ENCODE measurements at places on chromosomes 6 and 20. TPM values are rescaled to one million over a fixed set of nuclear protein-coding genes. Genes with fewer than 3 reads are reported as not detected.
A peak's percentile ranks its signal among the peaks of the same experiment; 100 is the strongest.

Gene SGK2
- total RNA-seq, result 8.3 TPM

Gene TREML4
- not detected for total RNA-seq

Gene STMND1
- total RNA-seq, result not detected

Gene GPR6
- total RNA-seq, result not detected

Gene SLC13A3
- total RNA-seq, result 1.8 TPM

Gene SLC26A8
- total RNA-seq, result 0.20 TPM

Gene HLA-DOA
- total RNA-seq, result 2.3 TPM

Gene CST2
- total RNA-seq, result not detected

Gene SRSF12
- 3.8 TPM for total RNA-seq

Gene LY86
- 3.7 TPM for total RNA-seq

Gene PI16
- total RNA-seq, result 10.1 TPM

Gene KIAA1755
- total RNA-seq, result 1.3 TPM

Gene FERMT1
- total RNA-seq, result 8.2 TPM

Gene CD40
- total RNA-seq, result 4.1 TPM

- peak; percentile 70 for DNase-seq
These were observed 67.3 kb upstream of the ZNF217 start for GRCh38 chr20:53660947-53661381.

- no peak for DNase-seq
These were observed 46.0 kb upstream of the BHLHE23 start for GRCh38 chr20:63052571-63053431.

GRCh38 chr6:97361286-97361685 lies 78.3 kb upstream of the MMS22L start:
- no peak for DNase-seq

- DNase-seq, result no peak
These were observed 83.6 kb upstream of the MYLIP start for GRCh38 chr6:16045238-16045637.

DNA sequence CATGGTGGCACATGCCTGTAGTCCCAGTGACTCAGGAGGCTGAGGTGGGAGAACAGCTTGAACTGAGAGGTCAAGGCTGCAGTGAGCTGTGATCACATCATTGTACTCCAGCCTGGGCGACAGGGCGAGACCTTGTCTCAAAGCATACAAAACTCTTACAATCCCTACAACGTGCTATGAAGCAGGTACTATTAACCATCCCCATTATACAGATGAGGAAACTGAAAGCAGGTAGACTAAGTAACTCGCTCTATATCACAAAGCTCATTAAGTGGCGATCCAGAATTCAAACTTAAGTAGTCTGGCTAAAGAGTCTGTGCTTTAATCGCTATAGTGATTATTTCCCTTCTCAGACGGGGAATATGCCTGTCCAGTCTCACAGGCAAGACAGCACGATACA lies 54.7 kb downstream of the CDK19 start:
- DNase-seq, result no peak

GRCh38 chr20:25865715-25866656 lies 169.3 kb upstream of the ZNF337 start:
- DNase-seq, result peak; percentile 7

DNA sequence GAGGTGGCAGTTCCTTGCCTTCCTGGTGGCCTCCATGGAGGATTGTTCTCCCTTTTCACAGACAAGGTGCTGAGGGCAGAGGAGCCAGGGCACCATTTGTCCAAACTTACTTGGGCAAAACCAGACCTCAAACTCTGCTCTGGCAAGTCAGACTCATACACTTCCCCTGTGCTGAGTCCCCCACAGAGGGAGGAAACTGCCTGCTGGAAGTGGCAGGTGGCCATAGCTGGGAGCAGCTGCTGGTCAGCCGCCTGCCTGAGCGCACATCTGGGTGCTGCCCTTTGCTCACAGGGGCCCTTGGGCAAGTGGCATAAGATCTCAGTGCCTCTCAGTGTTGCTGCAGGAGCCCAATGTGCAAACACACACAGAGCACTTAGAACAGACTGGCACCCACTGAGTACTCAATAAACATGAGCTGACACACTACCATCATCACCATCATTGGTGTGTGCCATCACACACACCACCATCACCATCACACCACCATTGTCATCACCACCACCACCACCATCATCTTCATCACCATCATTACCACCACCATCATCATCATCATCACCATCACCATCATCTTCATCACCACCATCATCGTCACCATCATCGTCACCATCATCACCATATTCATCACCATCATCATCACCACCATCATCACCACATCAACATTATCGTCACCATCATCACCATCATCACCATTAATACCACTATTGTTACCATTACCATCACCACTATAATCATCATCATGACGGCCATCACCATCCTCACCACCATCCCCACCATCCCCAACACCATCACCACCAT lies 17.6 kb downstream of the NOL4L start:
- no peak for DNase-seq

- DNase-seq, result peak; percentile 78
These were observed 117.9 kb upstream of the THBS2 start for GRCh38 chr6:169371344-169372127.

- DNase-seq, result no peak
These were observed 16.6 kb downstream of the HRH3 start for GRCh38 chr20:62203378-62204030.

DNA sequence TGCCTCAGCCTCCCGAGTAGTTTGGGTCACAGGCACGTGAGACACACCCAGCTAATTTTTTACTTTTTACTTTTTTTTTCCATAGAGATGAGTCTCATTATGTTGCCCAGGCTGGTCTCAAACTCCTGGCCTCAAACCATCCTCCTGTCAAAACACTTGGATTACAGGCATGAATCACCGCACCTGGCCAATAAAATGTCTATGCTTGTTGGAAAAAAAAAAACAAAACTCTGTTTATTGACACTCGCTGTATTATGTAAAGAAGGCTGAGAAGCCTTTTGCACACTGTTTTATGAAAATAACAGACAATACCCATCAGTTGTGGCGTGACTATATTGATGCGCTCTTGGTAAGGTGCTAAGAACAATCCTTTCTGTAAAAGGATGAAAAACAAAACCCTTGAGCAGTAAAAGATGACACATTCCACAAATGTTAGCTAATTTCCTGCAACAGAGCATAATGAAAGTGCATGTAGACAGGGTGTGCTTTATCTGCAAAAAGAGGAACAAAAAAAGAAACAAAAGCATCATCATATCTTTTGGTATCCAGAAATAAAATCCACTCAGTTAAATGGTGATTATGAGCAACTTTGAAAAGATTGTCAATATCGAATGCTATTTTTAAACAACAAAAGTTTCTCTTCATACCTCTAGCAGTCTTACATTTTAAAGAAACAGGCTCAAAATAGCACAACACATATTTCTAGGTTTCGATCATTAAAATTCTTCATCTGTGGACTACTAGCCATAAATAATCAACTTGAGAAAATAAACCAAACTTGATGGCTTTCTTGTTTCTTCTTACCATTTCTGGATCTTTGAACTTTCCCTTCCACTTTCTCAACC lies 108.3 kb upstream of the PHACTR1 start:
- no peak for DNase-seq

DNA sequence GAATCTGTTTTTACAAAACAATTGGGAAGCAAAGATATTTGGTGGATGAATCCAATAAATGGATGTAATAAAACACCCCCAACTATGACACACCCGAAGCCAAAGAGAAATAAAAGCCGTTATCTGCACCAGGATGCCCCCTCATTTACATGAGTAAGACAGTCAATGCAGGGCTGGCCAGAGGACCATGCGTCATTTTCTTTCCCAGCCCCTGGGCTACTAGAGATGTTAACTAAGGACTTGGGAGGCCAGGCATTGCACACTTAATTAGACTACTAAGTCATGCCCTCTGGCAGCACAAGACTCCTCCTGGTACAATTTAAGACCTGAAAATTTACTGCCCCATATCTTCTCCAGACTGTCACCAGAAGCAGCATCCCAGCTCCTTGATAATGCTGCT lies 3.2 kb downstream of the LEMD2 start:
- DNase-seq, result no peak

DNA sequence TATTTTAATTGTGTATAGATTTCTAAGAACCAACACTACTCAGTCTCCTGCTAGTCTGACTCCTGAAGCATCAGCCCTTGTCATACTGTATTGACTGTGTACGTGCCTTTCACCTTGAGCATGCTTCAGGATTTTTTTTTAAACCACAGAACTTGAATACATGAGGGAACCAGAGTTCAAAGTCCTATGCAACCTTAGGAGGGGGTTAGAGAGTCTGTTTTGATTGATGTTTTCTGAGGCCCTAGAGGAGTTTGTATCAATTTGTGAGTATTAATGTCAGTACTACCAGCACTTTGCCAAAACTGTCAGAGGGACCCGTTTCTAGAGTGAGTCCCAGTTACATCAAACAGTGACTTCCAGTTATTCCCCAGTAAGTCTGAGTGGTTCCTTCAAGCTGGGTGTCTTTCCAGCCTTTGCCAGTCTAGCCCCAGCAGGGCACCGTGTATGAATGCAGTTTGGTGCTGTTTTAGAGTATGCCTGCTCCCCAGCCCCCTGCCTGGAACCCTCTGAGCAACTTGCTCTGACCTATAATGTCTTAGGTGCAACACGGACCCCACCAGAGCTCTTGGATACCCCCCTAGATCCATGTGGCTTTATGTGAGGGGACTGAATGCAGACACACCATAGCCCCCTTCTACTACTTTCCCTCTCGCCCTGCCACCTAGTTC lies 8.5 kb downstream of the TP53INP2 start:
- no peak for DNase-seq

GRCh38 chr20:7586481-7586880 lies 353.8 kb downstream of the HAO1 start:
- DNase-seq, result no peak

- no peak for DNase-seq
These were observed 72.5 kb upstream of the PRSS16 start for GRCh38 chr6:27174958-27175357.

DNA sequence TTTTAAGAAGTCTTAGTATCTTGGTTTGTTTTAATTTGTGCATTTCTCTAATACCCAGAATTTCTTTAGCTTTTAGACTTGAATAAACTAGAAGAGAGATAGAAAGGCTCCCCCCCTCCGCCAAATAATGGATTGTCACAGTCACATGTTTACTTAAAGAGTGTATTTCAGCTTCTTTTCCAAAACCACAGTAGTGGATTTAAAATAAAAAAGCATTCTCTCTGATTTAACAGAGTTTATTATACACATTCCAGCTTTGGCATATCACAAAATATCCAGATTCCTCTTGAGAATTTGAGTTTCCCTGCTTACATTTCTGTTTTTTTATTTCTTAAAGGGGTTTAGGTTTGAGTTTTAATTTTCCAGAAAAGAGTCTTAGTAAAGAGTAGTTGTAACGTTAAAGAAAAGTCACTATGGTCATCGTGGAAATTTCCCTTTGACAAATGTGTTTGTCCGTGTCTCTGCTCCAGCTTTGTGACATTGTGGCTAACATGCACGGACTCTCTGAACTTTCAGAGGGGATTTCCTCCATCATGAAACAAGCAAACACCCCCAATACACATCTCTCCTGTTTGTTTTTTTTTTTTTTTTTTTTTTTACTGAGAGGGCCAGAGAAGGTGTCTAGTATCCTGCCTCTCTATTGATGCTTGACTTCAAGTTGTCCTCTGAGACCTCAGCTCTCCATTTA lies 113.5 kb upstream of the SUPT3H start:
- no peak for DNase-seq

DNA sequence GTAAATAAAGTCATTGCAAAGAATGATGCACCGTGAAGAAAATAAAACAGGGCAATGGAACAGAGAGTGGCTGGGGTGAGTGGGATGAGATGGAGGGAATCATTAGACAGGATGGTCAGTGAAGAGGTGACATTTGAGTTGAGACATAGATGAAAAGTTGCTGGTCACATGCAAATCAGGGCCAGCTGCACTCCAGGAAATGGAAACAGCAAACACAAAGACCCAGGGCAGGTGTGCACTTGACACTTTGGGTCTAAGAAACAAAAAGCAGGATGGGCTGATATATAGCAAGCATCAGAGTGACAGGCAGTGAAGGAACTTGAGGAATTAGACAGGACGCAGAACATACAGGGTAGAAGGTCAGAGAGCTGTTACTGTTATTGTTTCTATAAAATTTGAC lies 171.5 kb upstream of the RIPOR2 start:
- no peak for DNase-seq

DNA sequence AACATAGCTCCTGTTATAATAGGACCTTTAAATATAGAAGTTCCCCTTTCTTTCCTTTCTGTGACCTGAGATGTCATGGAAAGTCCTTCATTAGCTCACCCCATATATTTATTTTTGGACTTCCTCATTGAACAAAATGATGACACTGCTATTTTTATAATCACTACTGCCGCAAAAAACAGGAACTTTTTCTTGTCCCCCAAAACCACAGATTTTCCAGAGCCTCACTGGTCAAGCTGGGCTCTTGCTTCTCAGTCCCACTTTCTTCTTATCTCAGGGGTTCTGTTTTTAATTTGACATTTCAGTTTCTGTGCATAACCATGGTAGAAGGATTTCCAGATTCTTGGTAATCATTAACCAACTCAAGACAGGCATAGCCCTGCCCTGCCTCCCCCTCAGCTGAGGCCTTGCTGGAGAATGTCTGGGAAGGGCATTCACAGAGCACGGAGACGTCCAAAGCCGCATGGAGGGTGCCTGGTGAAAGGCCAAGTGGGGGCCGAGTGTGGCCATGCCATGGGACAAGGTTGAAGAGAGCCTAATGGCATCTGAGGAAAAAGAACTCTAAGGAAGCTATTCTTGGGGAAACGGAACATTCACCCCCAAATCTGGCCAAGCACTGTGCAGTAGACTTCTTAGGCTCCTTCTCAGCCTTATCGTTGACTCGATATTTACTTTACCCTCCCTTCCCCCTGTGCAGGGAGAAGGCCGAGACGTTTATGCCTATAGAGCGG lies 73.7 kb downstream of the EDN1 start:
- no peak for DNase-seq

DNA sequence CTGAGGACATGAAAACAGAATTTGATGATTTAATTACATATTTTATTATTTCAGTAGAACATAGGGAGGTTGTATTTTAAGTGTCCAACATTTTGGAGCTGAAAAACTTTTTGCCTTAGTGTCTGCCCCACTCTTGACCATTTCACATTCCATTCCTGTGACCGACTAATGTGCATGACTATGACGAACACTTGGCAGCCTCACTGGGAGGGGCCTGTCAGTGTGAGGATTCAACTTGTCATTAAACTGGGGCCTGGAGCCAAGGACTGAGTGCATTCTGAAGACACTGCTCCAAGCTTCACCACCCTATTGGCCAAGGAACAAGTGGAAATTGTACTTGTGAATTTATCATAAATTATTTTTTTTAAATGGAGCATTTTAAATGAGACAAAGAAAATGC lies 661.3 kb downstream of the BCKDHB start:
- DNase-seq, result peak; percentile 73

- DNase-seq, result no peak
These were observed 104.7 kb downstream of the OPRM1 start for GRCh38 chr6:154143753-154144152.

- no peak for DNase-seq
These were observed 10.1 kb upstream of the BTBD3 start for GRCh38 chr20:11907621-11908020.

DNA sequence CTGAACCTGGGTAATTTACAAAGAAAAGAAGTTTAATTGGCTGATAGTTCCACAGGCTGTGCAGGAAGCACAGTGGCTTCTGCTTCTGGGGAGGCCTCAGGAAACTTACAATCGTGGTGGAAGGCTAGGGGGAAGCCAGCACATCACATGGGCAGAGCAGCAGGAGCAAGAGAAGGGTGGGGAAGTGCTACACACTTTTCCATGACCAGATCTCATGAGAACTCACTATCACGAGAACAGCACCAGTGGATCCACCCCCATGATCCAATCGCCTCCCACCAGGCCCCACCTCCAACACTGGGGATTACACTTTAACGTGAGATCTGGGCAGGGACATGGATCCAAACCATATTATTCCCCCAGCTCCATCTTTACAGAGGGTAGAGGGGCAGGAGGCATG lies 166.4 kb downstream of the NFATC2 start:
- DNase-seq, result no peak

All from skin of body (tissue), 3 donors.